Stimulated activated CD4-positive, alpha-beta T cell treated with anti-CD3 and anti-CD28 coated beads, Interleukin-15, amount 100 ng/mL, for 1 hour (primary cell): ENCODE measurements at places on chromosomes 2 and 18.

DNA sequence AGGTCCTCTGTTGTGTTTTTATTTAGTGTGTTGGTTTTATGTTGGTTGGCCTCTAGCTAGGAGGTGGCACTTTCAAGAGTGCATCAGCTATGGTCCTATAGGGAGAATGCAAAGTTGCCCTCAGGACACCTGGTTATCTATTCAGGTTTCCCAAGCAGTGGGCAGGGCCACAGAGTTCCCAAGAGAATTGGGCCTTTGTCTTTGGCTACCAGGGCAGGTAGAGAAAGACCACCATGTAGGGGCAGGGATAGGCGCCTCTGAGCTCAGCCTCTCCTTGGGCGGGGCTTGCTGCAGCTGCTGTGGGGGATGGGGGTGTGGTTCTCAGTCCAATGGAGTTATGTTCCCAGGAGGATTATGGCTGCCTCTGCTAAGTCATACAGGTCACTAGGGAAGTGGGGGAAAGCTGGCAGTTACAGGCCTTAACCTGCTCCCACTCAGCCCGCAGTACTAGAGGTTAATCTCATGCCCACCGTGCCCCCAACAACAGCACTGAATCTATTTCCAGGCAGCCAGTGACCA, 26.0 kb downstream of the ABCB11 start:
- no peak for DNase-seq

DNA sequence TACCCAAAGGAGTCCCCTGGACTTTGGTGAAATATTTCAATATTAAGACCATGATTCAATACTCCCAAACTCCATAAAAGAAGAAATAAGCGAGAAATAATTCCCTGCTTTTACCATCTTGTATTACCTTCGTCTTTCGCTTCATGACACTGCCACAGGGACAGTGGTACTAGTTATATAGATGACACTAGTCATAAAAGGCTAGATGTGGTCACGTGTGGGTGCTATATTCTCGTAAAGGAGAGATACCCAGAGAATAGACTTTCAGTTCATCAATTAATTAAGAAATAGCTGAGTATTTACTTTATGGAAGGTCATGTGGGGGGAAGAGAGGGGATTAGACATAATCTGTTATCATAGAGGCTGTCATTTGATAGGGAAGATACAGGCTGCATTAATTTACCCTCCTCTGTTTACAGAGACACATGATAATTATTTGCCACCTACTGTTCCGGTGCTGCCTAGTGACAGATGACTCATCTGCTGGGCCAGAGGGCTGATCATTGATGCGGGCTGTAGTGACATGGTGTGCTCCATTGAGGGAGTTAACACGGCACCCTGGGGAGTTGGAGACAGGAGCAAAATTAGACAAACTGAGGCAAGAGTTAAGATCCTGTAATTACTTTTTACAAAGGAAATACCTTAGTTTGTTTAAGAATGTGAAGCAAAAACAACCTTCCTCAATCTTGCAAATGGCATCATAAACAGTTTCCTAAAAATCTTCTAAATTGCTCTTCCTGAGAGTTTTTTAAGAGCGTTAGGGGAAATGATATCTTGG, 78.2 kb upstream of the ITGB6 start:
- DNase-seq = no peak

DNA sequence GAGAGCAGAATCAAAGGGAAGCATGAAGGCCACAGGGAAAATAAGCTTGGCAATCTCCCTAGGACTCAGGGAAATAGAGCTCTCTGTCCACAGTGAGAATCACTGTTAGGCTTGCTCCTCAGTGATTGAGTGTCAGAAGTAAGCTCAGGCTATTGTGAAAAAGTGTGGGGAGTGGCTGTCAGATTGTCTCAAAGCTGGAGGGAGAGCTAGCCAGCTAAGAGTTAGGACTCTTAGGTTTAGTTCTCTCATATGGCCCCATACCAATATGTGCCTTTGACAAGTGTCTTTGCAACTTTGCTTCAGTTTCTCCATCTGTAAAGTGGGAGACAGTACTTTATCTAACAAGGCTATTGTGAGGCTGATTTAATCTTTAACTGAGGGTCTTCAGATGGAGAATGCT, 17.2 kb downstream of the EIF4E2 start:
- no peak for DNase-seq

DNA sequence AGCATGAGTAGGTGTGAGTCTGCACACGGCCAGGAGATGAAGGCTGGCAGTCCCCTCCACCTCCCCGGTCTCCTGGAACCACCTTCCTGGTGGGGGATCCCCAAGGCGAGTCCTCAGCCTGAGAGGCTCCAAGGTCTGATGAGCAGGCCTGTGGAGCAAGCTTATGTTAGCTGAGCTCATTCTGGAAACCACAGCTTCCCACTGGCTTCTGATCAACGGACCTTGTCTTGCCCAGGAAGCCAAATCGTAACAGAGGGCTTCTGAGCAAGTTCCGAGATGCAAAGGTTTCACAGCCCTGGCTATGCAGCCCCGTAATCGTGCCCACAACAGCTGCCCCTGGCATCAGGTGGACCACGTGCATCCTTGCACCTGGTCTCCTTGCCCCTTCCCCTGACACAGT, 28.8 kb upstream of the GPR55 start:
- DNase-seq = no peak

- DNase-seq = no peak
These were observed 19.3 kb upstream of the SLC4A10 start for GRCh38 chr2:161604901-161605300.

GRCh38 chr2:160381425-160381951, 112.1 kb downstream of the RBMS1 start:
- DNase-seq = no peak

- DNase-seq = peak; percentile 13
These were observed 49.9 kb downstream of the MTCL1 start for GRCh38 chr18:8754995-8755960.

DNA sequence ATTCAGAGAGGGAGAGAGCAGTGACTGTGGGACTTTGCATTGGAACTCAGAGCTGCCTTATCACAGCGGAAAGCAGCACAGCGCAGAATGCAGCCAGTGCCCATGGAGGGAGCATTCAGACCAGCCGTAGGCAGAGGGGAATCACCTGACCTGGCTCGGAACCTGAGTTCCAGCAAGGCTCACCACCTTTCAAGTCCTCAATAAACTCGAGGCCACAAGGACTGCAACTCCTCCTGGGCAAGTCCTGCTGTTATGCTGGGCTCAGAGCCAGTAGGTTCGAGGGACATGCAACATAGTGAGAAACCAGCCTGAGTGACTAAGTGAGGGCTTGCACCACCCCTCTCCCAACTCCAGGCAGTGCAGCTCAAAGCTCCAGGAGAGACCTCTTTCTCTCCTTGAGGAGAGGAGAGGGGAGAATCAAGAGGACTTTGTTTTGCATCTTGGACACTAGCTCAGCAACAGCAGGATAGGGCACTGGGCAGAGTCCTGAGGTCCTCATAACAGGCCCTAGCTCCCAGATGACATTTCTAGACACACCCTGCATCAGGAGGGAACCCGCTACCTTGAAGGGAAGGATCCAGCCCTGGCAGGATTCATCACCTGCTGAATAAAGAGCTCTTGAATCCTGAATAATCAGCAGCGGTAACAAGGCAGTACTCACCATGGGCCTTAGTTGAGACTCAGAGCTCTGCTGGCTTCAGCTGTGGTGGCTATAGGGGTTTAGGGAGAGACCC, 136.8 kb upstream of the OTOS start:
- no peak for DNase-seq

- no peak for DNase-seq
These were observed 224.9 kb upstream of the EPAS1 start for GRCh38 chr2:46072101-46072820.

- no peak for DNase-seq
These were observed 78.3 kb upstream of the MBOAT2 start for GRCh38 chr2:9081750-9082149.

DNA sequence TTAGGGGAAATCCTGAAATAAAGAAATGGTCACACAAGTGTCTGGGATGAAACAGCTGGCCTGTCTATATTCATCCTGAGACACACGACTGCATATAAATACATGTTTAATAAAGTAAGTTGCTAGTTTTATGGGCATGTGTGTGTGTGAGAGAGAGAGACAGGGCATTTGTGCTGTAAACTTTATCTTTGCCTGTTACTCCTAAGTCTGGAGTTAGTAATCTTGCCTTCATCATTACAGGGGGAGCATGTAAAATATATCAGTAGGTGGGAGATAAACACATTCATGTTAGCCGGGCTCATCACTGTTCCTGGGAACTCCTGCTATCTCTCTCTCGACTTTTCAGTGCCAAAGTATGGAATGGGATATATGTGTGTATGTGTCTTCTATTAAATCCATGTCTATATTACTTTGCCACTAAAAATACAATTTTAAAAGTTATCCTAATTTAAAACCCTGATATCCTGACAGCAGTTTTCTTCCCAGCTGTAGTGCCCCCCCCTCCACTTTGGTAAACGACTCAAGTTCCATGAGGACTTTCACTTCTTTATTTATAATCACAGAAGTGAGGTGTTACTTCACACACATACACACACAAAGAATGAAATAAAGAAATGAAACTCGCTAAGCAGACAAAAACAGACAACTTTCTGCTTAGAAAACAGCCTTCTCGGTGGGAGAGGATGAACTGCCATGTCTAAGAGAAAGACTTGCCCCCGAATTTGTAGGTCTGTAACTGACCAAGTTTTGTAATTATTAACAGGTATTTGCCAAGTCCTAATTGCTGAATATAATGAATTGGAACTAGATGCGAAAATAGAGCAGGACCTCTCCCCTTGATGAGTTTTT, 947 bp downstream of the ZEB2 start:
- no peak for DNase-seq

- DNase-seq = no peak
These were observed 22.8 kb downstream of the ACMSD start for GRCh38 chr2:134861173-134861572.

- no peak for DNase-seq
These were observed 4.5 kb downstream of the CRIM1 start for GRCh38 chr2:36360063-36360462.

GRCh38 chr18:31586616-31587015, 5.1 kb upstream of the TTR start:
- no peak for DNase-seq

DNA sequence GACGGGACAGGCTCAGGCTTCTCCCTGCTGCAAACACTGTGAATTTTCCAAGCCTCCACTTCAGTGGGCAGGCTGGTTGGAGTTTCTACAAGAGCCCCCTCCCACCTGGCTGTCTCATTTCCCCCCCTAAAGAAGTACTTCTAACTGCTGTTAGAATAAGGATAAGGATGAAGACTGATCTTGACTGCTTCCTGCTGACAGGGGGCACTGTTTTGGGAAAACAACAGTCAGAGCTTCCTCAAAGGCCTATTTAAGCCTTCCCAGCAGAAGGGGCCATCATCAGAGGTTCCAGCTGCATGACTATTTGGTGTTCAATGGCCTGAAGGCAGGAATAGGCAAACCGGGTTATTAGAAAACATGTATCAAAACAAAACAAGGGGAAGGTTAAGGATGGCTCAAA, 1162.8 kb downstream of the DSC3 start:
- no peak for DNase-seq

DNA sequence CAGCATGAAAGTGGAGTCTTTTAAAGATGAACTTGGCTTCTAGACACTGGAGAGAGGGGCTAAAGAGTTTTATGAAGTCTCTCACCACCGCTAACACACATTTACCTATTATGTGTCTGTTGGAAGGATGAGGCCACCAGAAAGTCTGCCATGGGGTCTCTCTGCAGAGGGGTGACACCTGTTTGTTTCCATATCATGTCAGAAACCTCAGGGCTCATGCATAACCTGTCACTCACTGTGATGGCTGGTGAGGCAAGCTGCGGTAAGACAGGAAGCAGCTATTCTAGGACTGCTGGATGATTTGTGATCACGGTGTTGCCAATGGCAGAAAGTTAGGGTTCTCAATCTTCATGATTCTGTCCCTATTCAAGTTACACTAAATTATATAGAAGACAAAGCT, 60.8 kb upstream of the DNMT3A start:
- DNase-seq = no peak

DNA sequence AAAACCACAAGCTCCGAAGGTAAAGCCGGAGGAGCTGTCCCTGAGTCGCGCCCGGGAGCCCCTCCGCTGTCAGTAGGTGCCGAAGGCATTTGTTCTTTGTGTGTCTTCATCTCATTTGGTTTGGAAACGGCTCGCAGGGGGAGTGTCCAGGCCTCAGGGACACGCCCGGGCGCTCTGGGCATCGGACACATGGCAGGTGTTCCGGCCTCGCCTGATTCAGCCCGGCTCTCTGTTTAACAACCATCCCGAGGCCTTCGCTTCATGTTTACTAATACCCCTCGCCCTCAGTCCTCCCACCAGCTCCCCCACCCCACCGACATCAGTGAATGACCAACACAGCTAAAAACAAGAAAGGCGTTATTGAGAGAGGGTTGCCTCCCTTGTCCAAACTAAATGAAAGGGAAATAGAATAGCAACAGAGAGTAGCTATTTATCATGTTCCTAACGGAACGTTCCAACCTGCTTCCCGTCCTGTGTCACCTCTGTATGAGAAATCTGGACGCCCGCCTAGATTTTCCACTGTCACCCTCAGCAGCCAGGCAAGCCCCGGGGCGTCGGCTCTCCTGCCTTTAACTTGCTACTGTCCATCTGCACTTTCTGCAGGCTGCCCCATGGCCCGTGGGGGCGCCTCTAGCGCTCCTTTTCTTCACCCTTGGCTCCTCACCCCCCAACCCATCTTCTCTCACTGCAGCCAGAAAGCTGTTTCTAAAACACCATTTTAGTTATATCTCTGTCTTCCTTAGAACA, 73.9 kb downstream of the MYCN start:
- no peak for DNase-seq

GRCh38 chr2:80858965-80859364, 554.4 kb upstream of the LRRTM1 start:
- no peak for DNase-seq

GRCh38 chr18:6266212-6266611, 148.5 kb downstream of the L3MBTL4 start:
- no peak for DNase-seq

DNA sequence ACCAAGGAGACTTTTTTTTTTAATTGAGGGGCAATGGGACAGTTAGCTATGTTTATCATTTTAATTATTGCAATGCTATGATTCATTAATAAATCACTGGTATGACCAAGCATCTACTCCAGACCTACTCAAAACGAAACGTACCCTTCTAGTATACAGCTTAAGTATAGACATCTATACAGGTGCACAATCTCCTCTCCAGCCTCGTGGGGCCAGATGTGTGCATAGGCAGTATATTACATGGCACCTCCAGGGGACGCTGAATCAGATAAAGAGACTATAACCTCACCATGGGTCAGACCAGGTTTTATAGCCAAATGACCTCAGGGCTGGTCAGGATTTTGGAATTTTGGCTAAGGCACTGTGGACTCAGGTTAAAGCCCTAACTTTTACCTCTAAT, 86.6 kb downstream of the SS18 start:
- no peak for DNase-seq

- DNase-seq = no peak
These were observed 1507.2 kb upstream of the PIK3C3 start for GRCh38 chr18:40447820-40448219.

DNA sequence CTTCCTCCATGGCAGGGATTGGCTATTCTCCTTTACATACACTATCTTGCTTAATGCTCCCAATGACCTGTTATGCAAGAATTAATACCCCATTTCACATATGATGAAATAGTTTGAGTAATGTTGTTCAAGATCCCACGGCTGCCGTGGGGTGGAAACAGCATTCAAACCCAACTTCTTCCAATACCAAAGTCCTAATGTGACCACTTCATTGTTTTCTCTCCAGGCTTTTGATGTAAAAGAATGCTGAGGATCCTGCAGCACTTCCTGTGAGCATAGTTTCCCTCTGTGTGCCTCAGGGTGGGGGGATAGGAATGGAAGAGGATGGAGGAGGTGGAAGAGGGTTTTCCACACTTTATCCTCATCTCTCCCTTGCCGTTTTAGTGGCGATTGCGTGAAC, 199.4 kb downstream of the IRS1 start:
- no peak for DNase-seq
